ENCODE measurements at places on chromosomes 1 and 21. TPM values are rescaled to one million over a fixed set of nuclear protein-coding genes. Genes with fewer than 3 reads are reported as not detected.

Gene CD53
- not detected for total RNA-seq

DNA sequence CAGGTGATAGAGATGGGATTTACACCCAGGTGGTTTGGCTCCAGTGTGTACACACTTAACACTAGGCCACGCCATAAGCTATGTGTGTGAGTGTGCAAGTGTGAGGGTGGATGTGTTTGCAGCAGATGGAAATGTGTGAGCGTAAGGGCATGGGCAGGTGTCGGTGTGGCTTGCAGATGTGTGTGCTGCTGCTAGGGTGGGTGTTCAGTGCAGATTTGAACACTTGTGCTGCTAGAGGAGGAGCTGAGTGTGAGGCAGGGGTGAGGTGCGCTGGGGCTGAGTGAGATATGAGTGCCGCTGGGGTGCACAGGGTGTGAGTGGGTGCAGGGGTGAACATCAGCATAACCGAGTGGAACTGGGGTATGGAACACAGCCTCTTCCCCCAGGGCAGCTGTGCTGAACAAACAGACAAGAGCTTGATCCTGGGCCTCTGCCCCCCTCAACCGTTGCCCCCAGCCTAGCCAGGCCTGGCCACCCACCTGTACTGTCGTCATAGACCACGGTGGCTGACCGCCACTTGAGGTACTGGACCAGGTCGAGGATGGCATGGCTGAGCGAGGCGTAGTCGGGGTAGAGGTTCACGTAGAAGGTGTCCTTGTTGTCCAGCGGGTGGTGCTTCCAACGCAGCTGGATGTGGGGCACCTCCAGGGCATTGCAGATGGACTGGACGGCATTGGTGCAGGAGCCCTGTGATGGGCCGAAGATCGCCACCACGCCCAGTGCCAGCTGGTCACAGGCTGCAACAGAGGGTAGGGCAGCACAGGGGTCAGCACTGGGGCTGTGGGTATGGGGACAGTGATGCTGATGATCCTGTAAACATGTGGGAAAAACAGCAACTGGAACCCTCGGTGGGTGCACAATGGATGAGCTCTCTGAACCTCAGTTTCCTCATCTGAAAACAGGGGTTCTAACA is 153.9 kb downstream of the GRIK3 start:
- H3K4me1 ChIP-seq: no peaks in the 10 kb centered on the region
- no peak for DNase-seq
- no peaks in the 10 kb centered on the region for H3K36me3 ChIP-seq
- H3K4me3 ChIP-seq: no peak overlapping the region

- peak overlapping the region; percentile 96 for H3K27ac ChIP-seq
- H3K27me3 ChIP-seq: no peaks in the 10 kb centered on the region
- peak overlapping the region; percentile 100 for H3K4me3 ChIP-seq
- peaks cover 44% of the 10 kb centered on the region for H3K36me3 ChIP-seq
Observed at GRCh38 chr1:100266741-100267140, 725 bp downstream of the RTCA start.

- peaks cover 62% of the 10 kb centered on the region for H3K4me1 ChIP-seq
- no peaks in the 10 kb centered on the region for H3K36me3 ChIP-seq
- DNase-seq: peak; percentile 71
Observed at GRCh38 chr1:154863315-154864174, 6.5 kb downstream of the KCNN3 start.

DNA sequence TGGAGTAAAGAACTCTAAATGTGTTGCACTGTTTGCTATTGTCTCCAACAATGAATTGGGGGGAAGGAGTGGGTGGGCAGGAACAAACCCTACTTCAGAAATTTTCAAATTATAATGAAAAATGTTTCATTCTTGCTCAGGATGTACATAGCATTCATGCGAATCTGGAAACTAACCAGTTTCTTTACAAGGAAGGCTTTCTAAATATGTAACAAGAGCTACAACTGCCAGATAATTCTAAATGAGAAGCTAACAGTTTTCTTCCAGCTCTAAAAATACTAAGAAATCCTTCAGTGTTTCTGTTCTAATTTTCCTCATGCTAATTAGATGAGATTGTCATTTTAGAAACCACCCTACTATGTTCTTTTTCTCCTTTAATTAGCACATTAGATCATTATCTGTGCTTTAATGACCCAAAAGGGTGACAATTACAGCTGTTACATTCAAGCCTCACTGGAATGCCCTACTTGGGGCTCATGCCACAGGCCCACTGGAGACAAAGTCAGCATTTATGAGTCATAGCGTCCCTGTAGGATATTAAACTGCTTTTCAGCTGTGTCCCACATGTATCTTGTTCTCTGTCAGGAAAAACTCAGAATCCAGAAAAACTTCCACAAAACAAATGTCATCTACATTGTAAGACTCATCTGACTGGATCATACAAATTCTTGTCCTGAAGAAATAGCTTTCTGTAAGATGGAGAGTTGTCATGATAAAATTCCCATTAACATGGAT is 804.6 kb upstream of the CXADR start:
- peaks cover 35% of the 10 kb centered on the region for H3K4me1 ChIP-seq
- no peak overlapping the region for H3K27ac ChIP-seq
- no peak overlapping the region for H3K4me3 ChIP-seq
- no peaks in the 10 kb centered on the region for H3K27me3 ChIP-seq

DNA sequence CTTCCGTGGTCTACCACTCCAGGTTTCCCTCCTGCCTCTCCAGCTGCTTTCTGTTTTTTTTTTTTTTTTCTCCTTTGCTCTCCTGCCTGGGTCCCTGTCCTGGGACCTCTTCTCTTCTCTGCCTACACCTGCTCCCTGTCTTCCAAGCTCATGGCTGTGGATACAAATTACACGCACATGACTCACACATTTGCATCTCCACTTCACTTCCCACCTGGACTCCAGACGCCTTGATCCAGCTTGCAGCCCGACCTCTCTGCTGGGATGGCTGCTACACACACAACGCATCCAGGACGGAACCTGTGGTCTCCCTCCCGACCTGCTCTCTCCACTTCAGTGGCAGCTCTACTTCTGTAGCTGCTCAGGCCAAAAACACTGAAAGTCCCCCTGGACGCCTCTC is 44.4 kb upstream of the B3GALT5 start:
- H3K27me3 ChIP-seq: peaks cover 20% of the 10 kb centered on the region

DNA sequence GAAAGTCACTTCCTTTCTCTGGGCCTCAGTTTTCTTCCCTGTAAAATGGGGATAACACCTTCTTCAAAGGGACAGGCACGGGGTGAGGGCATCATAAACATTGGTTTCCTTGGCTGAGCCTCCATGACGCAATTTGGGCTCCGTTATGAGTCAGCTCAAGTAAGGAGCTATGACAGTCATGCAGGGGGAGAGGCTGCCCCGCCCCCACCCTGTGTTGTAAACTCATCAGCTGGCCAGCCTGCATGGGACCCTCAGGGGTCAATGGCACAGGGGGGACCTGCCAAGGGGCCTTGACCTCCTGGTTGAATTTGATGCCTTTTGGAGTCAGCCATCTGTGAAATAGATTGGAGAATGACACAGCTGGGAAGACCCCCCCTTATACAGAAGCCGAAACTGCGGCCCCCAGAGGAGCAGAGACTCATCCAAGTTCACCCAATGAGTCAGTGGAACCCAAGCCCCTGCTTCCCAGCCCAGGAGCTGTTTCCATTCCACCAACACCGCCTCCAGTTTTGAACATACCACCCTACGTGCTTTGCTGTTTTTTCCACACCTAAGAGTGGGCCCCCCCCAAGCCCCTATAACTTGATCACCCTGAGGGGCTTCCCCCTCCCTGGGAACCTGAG is 36.8 kb upstream of the RUNX3 start:
- peaks cover 5% of the 10 kb centered on the region for H3K27me3 ChIP-seq
- H3K4me1 ChIP-seq: peaks cover 26% of the 10 kb centered on the region
- H3K4me3 ChIP-seq: no peak overlapping the region
- no peaks in the 10 kb centered on the region for H3K36me3 ChIP-seq
- DNase-seq: peak; percentile 72
- H3K27ac ChIP-seq: 0 out of 2 replicates have a peak overlapping the region, but pooled peaks have one; percentile 36

GRCh38 chr1:9892563-9893528 is 17.2 kb downstream of the CTNNBIP1 start:
- peak overlapping the region; percentile 88 for H3K4me3 ChIP-seq
- peak; percentile 85 for DNase-seq
- peaks cover 56% of the 10 kb centered on the region for H3K4me1 ChIP-seq
- H3K36me3 ChIP-seq: no peaks in the 10 kb centered on the region

DNA sequence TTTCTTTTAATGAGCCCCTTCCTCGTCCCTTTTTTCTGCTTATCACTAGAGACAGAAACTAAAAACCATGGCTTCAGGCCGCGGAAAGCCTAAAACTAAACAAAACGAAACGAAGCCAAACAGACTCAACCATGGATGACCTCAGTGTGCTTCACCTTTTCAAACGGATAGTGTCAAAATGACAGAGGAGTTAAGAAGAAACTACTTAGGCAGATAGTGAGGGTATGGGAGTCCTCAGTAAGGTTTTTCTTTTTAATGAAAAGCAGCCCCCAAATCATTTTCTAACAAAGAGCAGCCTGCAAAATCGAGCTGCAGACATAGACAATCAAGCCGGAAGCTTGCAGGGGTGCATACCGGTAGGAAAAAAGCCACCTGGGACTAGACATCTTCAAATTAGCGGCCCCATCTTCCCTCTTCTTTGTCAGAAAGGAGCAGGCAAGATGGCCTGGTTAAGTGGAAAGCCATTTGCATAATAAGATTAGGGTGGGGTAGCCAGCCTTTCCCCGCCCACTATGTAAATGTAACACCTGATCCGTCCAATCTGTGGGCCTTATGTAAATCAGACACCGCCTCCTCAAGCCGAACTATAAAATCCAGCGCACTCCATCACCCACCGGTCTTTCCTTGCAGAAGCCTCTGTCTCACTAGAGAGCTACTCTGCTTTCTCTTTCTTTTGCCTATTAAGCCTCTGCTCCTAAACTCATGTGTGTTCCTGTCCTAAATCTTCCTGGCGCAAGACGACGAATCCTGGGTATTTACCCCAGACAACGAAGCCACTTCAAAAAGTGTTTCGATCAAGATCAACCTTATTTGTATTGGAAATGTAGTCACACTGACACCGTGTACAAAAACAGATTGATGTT is 6.2 kb upstream of the ERO1B start:
- H3K27me3 ChIP-seq: peaks cover 20% of the 10 kb centered on the region
- no peaks in the 10 kb centered on the region for H3K36me3 ChIP-seq
- H3K27ac ChIP-seq: no peak overlapping the region
- no peak overlapping the region for H3K4me3 ChIP-seq
- no peaks in the 10 kb centered on the region for H3K4me1 ChIP-seq

GRCh38 chr1:171799166-171799565 is 17.7 kb downstream of the METTL13 start:
- peaks cover 2% of the 10 kb centered on the region for H3K27me3 ChIP-seq
- H3K4me3 ChIP-seq: no peak overlapping the region
- no peak overlapping the region for H3K27ac ChIP-seq
- peaks cover 29% of the 10 kb centered on the region for H3K4me1 ChIP-seq
- no peak for DNase-seq

GRCh38 chr1:168472223-168472622 is 71.6 kb downstream of the XCL2 start:
- no peak overlapping the region for H3K27ac ChIP-seq
- peaks cover 41% of the 10 kb centered on the region for H3K4me1 ChIP-seq
- no peak for DNase-seq

DNA sequence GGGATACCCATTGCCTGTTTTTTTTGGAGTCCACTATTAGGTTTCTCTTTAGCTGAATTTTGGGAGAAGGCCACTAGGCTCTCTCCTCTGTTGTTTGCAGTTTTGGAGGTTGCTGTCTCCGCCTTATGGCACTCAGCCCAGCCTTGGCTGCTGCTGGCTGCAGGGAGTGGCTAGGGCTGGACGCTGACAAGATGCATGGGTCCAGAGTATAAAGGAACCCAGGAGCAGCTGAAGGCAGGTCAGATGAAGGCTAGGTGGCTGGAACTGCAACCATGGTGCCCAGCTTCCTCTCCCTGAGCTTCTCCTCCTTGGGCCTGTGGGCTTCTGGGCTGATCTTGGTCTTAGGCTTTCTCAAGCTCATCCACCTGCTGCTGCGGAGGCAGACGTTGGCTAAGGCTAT is at the start of gene CYP4B1:
TSS of gene CYP4B1 (plus strand) at position 237 of the 400 bp plus-strand sequence. CDS start at position 273, 36 bp downstream.
- H3K27me3 ChIP-seq: no peaks in the 10 kb centered on the region
- H3K27ac ChIP-seq: no peak within 1 kb of the TSS
- H3K4me3 ChIP-seq: no peak within 1 kb of the TSS
- H3K36me3 ChIP-seq: 0 out of 2 replicates have a peak, but pooled peaks cover 3% of the 10 kb centered on the region
- no peak for DNase-seq

GRCh38 chr1:33169290-33170055 is 12.4 kb downstream of the TRIM62 start:
- H3K4me1 ChIP-seq: peaks cover 44% of the 10 kb centered on the region
- peaks cover 2% of the 10 kb centered on the region for H3K27me3 ChIP-seq
- H3K4me3 ChIP-seq: no peak overlapping the region
- peak; percentile 34 for DNase-seq
- peaks cover 11% of the 10 kb centered on the region for H3K36me3 ChIP-seq

DNA sequence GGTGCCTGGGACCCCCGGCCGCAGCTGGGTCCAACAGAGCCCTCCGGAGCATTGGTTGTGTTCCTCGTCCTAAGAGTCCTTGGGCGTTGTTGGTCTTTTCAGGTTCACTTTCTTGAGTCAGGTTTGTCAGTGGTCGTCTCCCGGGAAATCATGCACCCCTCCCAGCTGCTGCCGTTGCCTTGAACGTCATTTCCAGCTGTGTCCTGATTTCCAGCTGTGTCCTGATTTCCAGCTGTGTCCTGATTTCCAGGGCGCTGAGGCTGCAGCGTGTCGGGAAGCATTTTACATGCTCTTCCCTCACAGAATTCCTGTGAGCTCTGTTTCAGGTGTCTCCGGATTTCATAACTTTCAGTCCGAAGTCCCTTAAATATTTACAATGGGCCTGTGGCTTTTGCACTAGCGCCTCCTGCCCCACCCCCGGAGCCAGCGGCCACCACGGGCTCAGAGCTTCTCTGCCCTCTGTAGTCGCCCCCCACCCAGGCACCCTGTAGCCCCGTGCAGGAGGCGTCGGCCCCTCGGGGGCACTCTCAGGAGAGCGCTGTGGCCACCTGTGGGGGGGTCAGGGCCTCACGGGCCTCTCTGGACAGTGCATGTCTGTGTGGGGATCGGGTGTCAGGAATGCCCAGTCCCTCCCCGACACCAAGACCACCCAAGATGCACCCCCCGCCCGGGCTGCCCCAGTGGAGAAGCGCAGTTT is 66.7 kb downstream of the COL18A1 start:
- peaks cover 13% of the 10 kb centered on the region for H3K36me3 ChIP-seq
- peak overlapping the region; percentile 97 for H3K27ac ChIP-seq
- H3K27me3 ChIP-seq: no peaks in the 10 kb centered on the region
- peak overlapping the region; percentile 74 for H3K4me3 ChIP-seq

- peaks cover 50% of the 10 kb centered on the region for H3K4me1 ChIP-seq
- peaks cover 1% of the 10 kb centered on the region for H3K27me3 ChIP-seq
- DNase-seq: no peak
- no peaks in the 10 kb centered on the region for H3K36me3 ChIP-seq
- no peak overlapping the region for H3K27ac ChIP-seq
Observed at GRCh38 chr1:118143831-118144230, 41.2 kb downstream of the SPAG17 start.

All from HFFc6 (cell line).